ENCODE measurements at places on chromosomes 7 and 10.

DNA sequence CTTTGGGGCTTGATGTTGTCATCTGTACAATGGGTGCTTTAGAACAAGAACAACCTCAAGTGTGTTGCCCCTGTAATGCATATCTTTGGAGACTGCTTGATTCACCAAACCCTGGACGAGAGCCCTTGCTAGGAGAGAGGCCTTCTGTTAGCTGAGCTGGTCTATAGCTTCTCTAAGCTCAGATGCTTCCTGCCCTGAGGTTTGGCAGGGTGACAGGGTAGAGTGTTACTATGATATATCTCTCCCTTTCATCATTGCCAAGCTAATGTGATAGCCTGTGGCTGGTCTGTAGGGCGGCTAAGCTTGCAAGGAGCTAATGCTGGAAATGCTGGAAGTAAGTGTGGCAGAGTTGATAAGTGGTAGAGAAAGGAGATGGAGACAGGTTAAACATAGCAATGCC is 364.1 kb downstream of the RPS24 start:
- no peak for DNase-seq

GRCh38 chr7:155003376-155004214 is 671 bp upstream of the PAXIP1 start:
- peak; percentile 83 for DNase-seq

DNA sequence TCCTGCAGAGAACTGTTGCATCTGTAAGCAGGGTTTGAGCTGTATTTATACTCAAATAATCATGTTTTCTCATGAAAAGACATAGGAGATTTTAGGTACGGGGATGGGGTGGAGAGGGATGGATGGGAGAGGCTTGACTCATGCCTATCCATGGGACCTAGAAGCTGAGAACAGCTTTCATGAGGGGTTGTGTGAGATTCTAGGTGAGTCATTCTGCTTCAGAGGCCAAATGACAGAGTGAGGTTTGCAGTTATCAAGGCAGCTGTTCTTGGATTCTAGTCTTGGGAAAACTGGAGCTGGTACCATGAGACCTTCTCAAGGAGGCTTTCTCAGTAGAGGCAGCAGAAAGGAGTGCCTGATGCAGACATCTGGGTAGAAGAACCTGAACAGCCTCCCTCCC is 746.9 kb downstream of the TYW1 start:
- no peak for DNase-seq

DNA sequence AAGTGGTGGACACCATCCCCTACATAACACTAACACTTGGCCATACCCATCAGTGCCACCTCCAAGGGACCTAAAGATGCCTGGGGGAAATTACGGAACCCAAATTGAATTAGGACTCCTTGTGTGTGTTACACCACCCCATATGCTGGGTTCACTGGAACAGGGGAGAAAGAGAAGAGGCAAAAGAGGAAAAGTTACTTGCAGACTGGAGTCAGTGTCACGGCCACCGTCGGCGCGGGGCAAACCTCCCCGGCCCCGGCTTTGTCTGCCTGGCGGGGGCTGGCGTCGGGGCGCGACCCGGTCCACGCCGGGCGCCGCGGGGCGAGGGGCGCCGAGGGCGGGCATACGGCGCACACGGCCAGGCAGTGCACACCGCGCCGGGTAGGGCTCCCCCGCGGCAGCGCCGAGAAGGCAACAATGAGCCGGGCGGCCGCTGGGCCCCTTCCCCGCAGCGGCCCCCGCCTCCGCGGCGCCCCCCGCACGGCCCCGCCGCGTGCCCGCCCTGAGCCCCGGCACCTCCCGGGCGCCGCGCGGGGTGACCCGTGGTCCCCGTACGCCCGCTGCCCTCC is 171.1 kb downstream of the FAM107B start:
- no peak for DNase-seq

GRCh38 chr10:111076682-111077478 is at the start of gene ADRA2A:
ADRA2A (plus strand) TSS chr10:111077029; CDS start chr10:111077997, 968 bp downstream.
- peak; percentile 44 for DNase-seq

DNA sequence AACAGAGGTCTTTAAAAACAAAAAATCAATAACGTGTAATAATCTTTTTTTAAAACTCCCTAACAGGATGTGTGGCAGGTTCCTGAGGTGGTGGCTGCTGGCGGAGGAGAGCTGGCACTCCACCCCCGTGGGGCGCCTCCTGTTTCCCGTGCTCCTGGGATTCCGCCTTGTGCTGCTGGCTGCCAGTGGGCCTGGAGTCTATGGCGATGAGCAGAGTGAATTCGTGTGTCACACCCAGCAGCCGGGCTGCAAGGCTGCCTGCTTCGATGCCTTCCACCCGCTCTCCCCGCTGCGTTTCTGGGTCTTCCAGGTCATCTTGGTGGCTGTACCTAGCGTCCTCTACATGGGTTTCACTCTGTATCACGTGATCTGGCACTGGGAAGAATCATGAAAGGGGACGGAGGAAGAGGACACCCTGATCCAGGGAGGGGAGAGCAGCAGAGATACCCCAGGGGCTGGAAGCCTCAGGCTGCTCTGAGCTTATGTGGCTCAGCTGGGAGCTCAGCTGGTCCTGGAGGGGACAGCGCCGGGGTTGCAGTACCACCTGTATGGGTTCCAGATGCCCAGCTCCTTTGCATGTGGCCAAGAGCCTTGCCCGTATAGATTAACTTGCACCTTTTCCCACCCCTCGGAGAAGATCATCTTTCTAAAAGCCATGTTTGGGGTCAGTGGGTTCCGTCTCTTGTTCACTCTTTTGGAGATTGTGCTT is 16.7 kb upstream of the AZGP1 start:
- DNase-seq: no peak

- no peak for DNase-seq
Observed at GRCh38 chr7:21443149-21443841, 15.4 kb downstream of the SP4 start.

DNA sequence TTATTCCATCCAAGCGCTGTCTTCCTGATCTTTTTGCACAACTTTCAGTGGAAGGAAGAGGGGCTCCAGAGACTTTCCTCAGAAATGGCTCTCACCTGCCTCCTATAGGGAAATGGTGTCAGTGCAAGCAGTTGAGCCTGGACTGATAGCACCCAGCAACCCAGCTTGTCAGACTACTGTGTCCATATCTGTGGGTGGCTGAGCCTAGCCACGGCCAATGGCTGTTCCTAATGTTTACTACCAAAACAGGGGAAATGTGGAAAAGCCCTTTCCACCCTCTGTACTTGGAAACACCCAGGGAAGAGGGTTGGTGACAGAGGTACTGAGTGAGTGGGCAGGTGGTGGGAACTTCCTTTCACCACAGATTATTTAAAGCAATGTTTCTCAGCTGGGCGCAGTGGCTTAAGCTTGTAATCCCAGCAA is 4.3 kb upstream of the YKT6 start:
- peak; percentile 37 for DNase-seq

- no peak for DNase-seq
Observed at GRCh38 chr10:20289070-20289828, 473.0 kb downstream of the PLXDC2 start.

DNA sequence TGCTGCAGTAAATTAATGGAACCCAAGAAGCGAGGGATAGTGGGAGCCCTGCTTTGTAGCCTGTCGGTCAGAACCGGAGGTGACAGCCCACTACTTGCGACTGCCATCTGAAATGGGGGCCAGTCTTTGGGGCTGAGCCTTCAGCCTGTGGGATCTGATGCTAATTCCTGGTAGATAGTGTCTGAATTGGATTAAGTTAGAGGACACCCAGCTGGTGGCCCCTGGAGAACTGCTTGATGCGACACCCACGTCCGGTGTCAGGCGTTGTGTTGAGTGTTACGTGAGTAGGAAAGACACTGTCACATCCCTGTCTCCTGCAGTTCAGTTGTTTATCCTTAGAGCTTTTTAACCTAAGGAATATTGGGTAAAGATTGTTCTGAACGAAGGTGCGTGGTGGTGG is 5.0 kb downstream of the EIF3B start:
- no peak for DNase-seq

- DNase-seq: no peak
Observed at GRCh38 chr10:24438800-24439199, 229.9 kb downstream of the KIAA1217 start.

- DNase-seq: no peak
Observed at GRCh38 chr10:26112532-26112931, 104.0 kb upstream of the GAD2 start.

GRCh38 chr10:126902157-126902556 is 3.1 kb upstream of the DOCK1 start:
- DNase-seq: no peak

DNA sequence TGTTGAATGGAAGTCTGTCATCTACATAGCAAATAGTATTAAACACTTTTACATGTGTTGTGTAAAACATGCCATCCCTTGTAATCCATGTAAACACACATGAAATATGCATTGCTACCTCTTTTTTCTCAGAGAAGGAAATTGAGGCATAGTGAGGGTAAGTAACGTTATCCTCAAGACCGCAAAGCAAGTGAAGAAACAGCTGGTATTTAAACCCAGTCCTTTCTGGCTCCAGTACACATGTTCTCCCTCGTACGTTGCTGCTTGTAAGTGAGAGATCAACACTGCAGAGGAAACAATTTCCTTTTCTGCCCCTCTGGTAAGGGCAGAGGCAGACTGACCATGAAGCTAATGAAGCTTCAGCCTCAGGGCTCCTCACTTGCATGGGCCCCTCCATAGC is 28.5 kb downstream of the MAP3K8 start:
- no peak for DNase-seq

GRCh38 chr7:43395351-43395750 is 187.6 kb upstream of the STK17A start:
- DNase-seq: no peak

DNA sequence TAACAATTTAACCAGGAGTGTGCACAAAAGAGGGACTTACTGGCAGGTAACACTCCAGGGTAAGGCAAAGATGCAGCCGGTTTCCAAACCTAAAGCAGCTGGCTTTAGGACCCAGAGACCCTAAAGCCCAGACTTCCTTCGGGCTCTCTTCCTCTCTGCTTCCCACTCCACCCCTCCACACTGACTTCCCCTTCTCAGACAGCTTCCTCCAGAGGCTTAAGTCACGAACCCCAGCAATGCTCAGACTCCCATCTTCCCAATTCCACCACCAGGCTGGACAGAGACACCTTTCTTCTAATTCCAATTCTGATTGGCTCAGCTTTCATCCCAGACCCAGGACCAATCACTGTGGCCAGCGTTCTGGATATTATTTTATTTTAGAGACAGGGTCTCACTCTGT is 24.8 kb downstream of the STYXL1 start:
- DNase-seq: no peak

GRCh38 chr7:22992874-22993840 is 20.8 kb downstream of the HYCC1 start:
- DNase-seq: peak; percentile 50

DNA sequence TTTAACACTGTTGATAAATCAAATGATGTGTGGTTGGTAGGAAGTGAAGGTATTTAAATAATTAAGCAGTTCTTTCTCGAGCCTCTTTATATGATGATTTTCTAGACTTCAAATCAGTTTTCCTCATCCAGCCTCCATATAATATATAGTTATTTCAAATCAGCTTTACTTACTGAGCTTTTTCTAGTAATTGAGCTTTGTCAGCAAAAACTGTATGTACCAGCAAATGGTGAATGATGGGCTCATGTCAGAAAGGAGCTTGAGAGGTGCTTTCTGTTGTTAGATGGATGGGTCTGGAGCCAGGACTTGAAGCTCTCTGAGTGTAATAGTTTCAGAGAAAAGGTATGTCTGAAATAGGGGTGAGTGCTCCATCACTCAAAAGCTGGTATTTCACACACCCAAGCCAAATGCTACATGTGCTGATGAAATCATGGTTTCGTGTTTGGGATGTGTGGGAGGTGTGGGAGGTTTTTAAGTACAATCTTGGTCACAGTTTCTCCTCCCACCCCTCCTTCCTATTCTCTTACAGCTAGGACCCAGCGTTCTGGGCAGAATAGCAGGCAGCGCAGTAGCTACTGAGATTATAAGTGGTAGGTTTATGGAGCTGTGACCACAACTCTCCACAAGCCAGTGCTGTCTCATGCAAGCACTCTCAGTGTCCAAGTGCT is 55.8 kb downstream of the LRMDA start:
- DNase-seq: no peak

- DNase-seq: no peak
Observed at GRCh38 chr10:101087376-101087775, 25.6 kb downstream of the KAZALD1 start.

- DNase-seq: no peak
Observed at GRCh38 chr7:148905093-148905666, 21.1 kb upstream of the EZH2 start.

DNA sequence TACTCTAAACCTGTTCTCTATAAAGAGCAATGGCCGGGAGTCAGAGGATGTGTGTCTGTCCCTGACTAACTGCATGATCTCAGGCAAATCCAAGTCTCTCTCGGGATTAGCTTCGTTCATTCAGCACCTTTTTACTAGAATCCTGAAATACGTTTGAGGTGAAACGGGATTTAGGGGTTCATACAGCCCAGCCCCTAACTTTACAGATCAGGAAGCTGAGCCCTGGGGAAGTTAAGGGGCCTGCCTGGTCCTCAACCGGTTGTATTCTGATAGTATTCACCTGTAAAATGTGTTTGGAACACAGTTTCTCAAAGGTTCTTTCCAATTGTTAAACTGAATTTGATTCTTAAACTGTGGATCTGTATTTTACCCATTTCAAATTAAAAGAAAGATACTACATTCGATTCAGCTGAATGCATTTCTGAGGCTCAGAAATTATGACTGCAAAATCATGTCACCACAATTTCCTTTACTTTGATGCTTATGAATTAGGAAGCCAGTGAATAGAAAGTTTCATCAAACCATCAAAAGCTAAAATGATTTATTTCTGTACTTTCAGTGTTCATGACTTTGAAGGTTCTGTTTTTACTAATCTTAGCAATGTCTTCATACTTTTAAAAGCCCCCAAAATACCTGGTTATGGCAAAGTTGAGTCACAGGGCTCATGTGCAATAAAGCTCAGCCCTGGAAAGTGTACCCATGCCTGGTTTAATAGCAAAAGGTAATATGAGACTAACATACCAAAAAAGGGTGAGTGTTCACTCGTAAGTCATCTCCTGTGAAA is 28.9 kb upstream of the EZH2 start:
- peak; percentile 67 for DNase-seq

DNA sequence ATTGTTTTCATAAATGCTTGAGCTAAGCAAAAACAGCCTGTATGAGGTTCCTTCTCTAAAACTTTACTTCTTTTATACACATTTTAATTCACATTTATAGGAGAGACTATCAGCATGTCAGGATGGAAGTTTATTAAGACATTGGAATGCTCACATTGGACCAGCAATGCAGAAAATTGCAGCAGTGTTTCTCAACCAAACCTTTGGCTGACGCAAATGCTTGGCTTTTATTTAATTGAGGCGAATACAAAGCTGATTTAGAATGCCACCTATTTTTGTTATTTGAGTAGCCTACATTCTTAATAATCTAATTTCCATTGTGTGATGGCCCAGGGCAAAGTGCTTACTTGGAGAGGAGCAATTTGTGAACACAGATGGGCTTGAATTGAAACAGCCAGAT is 283.2 kb downstream of the ARL4A start:
- no peak for DNase-seq

- DNase-seq: no peak
Observed at GRCh38 chr10:56383806-56384205, 22.7 kb upstream of the ZWINT start.

- DNase-seq: no peak
Observed at GRCh38 chr7:157300369-157300825, 36.4 kb upstream of the DNAJB6 start.

GRCh38 chr10:34400075-34400474 is 415.0 kb downstream of the PARD3 start:
- no peak for DNase-seq
